Left lung (tissue), 14 donors: ENCODE measurements at places on chromosomes 12 and 14. TPM values are rescaled to one million over a fixed set of nuclear protein-coding genes. Genes with fewer than 3 reads are reported as not detected.

DNA sequence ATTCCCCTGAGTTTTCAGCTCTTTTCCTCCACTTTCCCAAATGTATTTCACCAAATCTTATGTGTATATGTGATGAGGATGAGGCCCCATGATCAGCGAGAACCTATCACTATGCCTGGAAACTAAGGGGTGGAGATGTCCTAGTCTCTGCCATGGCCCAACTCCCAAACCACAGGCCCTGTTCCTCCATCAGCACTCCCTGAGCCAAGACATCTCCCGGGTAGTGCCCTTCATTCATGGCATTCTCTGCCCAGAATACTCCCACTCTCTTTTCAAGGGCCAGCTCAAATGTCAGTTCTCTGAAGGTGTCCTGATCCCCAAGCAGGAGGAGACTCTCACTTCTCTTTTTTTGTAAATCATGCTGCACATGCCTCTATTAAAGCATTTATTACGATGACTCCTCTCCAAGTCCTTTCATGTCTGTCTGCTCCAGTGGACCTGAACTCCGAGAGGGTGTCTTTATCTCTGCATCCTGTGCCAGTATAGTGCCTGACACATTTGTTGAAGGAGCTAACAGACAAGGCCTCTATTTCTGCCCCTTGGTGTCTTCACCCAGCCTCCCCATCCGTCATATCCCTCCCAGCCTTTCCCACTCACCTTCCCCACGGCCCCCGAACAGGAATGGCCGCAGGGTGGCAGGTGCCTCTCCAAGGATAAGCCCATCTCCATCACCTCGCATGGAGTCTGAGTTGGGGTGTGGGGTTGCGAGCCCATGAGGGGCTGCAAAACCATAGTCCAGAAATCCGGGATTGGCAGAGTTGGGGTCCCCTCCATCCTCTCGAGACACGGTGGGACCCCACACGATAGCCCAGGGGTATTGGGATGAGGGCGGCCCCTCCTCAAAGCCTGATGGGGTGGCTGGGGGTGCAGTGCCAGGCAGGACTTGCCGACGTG is 3.7 kb downstream of the PIANP start:
- DNase-seq, result no peak

GRCh38 chr12:6934110-6934509 is 6.4 kb downstream of the ATN1 start:
- DNase-seq, result no peak

- no peak for DNase-seq
Measured at GRCh38 chr12:132481771-132482745, 7.9 kb upstream of the FBRSL1 start.

DNA sequence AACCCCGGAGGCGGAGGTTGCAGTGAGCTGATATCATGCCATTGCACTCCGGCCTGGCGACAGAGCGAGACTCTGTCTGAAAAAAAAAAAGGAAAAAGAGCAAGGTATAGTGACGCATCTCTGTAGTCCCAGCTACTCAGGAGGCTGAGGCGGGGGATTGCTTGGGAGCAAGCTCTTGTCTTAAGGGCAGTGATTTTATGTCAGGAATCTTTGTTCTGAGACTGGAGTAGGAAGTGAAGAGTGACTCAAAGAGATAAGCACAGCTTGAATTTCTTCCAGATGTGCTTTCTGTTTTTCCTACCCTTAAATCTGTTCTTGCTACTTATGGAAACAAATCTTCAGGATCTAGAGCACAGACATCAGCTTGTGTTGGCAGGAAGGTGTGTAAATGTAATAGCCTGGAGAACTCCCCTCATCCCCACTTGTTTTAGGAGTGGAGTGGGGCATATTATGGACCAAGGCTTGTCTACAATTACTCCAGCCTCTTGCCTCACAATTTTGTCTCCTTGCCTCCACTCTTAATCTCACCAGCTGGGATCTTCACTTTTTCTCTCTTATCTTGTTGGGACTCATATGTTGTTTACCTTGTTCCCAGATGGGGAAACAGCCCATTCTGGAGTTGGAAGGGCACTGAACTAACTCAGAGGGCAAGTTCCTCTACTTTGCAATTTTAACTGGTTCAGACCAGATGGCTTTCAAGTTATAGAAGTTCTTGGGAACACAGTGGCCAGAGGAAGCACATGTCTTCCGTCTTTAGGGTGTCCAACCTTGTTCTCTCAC is 7.5 kb downstream of the TMED2 start:
- no peak for DNase-seq

DNA sequence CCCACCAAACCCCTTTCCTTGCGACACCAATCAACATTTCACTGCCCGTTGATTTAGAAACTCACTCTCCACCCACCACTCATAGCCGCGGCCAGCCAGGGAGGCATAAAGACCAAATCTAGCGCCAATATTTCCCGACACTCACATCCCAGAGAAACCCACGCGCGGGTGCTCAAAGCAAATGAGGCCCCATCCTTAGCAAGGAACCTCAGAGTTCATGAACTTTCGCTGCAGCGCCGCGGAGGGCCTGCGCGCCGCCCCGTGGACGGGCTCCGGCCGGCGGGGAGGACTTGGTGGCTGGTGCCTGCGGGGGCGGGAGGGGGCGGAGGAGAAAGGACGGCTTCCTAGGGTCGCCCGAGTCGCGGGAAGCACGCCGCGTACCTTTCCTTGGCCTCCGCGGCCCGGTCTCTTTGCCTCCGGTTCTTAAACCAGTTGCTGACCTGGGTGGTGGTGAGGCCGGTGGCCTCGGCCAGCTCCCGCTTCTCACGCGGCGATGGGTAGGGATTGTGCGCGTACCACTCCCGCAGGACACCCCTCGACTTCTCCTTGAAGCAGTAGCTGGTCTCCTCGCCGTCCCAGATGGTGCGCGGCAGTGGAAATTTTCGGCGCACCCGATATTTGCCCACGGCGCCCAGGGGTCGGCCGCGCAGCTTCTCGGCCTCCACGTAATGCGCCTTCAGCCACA is 886 bp downstream of the SIX1 start:
- no peak for DNase-seq

GRCh38 chr14:64110802-64111201 is 183.4 kb downstream of the ESR2 start:
- DNase-seq, result no peak

DNA sequence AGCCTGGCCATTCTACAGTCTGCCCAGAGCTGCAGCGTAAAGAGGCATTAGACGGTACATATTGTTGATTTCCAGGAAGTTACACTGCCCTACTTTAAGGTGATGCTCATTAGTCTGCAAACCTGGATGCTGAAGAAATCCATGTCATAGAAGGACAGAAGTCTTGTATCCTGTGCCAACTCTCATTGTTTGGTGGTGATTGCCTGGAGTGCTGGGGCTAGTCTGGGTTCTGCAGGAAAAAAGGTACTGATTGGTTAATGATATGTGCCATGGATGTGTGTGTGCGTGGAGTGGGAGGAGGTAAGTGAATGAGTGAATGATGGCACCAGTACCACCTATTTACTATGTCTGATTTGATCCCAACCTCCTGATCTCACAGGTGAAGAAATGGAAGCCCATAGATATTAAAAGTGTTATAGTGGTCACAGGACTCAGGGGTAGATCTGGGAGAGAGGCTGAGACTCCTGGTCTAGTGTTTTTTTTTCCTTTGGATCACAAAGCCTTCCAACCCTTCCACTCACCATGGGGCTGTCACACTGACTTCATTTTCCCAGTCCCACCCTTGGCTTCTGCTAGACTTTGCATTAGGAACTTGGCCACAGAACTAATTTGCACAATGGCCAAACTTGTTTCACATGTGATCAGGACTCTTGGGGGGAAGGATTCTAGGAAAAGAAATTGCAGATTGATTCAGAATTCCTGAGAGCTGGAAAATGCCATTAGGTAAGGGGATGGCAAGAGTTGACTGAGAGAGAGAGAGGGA is 96.1 kb downstream of the TMX1 start:
- no peak for DNase-seq

GRCh38 chr12:96313606-96314005 is 86.6 kb downstream of the CDK17 start:
- no peak for DNase-seq

- DNase-seq, result no peak
Measured at GRCh38 chr12:12086973-12087692, 16.4 kb downstream of the BCL2L14 start.

DNA sequence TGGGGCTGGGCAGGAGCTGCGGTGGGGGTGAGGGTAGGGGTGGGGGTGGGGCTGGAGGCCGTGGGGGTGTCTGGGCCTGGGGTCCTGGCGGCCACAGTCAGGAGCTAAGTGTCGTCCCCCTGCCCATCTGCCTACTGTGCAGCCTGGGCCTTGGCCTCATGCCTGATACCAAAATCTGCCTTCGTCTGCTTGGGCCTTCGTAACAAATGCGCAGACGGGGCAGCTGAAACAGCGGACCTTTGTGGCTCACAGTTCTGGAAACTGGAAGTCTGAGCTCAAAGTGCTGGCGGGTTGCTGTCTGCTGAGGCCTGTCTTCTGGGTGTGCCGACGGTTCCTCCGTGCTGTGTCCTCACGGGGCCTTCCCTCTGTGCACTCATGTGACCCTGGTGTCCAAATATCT is 61.7 kb downstream of the KIF26A start:
- DNase-seq, result no peak

DNA sequence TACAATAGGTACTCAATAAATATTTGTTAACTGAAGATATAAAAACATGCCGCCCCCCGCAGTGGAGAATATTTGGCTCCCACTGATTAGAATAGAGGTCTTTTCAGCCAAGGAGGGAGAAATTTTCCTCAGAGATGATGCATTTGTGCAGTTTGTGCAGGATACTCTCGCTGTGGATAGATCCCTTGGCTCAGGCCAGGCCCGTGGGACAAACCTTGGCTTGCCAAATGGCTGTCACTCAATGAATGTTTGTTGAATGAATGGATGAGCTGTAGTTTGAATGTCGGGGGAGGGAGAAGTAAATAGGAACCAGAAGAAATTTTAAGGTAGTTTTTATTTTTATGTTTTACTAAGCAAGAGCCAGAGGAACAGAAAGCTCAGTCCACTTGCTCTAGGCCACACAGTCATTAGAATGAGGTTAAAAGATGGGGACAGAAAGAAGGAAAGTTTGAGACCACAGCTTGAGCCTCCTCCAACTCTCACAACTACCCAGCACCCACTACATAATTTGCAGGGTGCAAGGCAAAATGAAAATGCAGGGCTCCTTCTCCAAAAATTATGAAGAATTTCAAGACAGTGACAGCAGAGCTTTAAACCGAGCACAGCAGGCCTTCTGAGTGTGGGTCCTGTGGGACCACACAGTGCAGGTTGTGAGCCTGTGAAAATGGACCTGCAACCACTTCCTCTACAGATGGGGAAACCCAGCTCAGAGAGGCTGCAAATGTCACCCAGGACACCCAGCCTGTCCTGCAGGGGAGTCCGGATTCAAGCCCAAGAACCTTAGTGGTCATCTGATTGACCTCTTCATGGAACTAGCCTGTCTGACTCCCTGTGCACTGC is 51.4 kb downstream of the WSCD2 start:
- no peak for DNase-seq

DNA sequence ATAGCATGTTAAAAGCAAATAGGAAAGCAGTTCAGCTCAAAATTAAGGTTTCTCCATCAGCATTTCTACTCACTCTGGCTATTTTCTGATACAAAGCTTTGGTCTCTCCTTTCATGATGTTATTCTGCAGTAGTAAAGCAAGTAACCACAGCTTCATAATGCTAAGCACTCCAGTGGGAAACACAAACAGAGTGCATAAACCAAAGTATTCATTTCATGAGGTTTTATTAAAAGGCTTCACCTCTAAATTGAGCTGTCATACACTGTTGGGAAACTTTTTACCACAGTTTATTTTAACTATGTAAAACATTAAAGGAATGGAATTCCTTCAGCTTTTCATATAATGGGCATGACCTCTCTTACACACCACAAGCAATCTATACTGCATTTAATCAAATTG is 157.9 kb upstream of the LMO3 start:
- no peak for DNase-seq

DNA sequence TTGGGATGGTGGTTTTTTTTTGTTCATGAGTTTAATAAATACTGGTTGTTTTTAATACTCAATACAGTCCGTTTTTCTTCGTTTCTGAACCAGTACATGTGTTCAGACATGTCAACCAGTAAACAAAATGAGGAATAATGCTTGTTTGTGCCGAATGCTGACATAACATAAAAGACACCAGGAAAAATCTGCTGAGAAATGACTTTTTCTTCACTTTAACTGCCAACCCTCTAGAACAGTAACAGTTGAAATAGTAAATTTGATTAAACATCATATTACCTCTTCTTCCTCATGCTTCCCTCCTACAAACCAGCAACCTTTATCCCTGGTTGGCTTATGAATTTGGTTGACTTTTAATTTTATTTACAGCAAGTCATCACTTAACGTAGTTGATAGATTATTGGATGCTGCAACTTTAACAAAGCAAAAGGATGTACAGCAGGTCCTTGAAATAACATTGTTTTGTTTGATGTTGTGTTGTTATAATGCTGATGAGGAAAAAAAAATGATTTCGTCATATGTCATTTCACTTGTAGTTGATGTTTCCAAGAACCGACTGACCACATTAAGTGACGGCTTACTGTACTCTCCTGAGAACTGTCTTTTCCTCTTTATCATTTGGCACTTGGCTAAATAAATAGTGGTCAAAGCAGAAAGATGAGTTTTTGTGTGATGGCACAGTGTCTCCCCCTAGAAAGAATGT is 340.5 kb downstream of the TMTC2 start:
- no peak for DNase-seq

DNA sequence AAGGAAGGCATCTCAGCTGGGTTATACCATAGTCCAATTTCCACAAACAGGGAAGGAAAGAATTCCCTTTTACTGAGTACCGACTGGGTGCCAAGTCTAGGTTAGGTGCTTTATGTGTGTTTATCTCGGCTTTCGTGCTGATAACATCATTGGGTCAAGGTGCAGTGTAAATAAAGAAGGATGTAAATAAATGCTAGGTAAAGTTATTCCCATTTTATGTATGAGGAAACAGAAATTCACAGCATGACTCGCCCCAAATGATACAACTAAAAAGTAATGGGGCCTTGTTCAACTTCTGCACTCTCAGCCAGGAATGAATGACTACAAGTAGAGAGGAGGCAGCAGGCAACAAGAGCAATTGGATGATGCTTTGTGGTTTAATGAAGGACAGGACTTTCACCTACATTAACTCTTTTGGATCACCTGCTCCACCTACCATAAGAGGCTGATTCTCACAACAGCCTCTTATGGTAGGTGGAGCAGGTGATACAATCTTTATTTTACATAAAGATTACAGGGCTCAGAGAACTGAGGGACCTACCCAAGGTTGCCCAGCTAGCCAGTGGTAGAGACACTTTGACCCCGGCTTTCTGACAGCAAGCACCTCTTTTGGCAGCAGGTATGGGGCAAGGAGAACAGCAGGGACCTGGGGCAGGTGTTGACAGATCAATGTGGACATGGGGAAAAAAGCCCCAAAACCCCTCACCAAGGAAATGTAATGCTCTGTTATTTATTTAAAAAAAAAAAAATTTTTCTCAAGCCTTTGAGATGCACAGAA is 213.4 kb upstream of the NUDT4 start:
- DNase-seq, result no peak

GRCh38 chr12:68480526-68480925 is 130.2 kb upstream of the RAP1B start:
- no peak for DNase-seq

GRCh38 chr12:19642345-19642744 is 203.1 kb downstream of the AEBP2 start:
- DNase-seq, result no peak

Gene GOLT1B
- 43.8 TPM for total RNA-seq

Gene COQ10A
- total RNA-seq, result 10.9 TPM

Gene HSPB8
- total RNA-seq, result 64.1 TPM

Gene TMEM229B
- total RNA-seq, result 3.1 TPM
